ENCODE measurements at places on chromosomes 6 and 20.

- DNase-seq, result no peak
Observed at GRCh38 chr6:106512048-106512967, 117.0 kb downstream of the RTN4IP1 start.

GRCh38 chr6:46893648-46894047 is 28.1 kb downstream of the ADGRF5 start:
- no peak for DNase-seq

DNA sequence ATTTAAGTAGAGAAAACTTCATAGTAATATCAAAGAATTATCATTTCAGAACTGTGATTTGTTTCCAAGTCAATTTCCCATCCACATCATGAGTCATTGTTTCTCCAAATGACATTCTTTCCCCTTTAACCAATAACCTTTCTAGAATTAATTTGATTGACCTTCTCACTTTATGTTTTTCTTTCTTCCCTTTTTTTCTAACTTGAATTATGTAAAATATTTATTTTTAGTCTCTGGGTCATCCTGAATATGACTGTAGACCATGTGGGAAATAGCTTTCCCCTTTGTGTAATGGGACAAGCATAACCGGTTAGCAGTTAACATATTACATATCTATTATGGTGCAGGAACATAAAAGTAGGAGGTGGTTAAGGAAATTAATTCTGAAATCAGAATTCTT is 291.1 kb downstream of the GJA1 start:
- no peak for DNase-seq

DNA sequence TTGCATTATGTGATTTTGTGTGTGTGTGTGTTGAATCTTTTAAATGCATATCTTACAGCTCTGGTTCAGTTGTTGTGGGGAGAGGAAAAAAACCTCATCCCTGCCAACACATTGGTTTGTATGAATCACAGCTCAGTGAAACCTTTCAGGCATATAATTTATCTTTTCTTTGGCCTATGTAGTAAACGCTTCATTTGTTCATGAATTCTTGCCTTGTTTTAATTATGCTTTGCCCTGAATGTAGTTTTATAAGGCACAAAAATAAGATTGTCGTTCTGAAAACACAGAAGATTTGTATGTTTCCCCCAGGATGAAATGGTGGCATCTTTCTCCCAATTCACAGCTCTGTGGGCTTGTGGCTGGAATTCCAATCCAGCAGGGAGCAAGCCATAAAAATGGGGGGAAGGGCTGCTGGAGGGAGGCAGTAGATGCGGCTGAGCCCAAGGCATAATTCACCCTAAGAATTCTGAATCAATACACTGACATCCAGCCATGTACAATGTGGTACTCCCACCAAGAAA is 45.1 kb downstream of the BCAS1 start:
- no peak for DNase-seq

DNA sequence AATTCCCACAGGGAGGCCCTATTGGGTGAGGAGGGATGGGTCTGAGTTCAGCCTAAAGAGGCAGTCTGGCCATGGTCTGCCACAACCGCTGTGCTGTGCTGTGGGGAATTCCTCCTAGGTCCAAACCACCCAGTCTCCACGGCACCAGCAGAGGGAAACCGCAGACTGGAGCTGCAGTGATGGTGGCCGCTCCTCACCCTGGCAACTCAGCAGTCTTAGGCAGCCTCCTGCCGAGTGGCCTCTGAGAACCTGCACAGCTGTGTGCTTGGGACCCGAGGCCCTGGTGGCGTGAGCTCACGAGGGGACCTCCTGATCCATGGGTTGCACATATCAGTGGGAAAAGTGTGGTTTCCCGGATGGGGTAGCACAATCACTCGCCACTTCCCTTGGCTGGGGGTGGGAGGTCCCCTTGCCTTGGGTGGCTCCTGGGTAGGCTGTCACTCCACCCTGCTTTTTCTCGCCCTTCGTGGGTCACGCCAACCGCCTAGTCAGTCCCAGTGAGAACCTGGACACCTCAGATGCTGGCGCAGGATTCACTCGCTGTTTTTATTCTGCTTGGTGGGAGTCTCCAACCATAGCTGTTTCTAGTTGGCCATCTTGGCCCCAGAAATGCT is 242.2 kb downstream of the CDH26 start:
- no peak for DNase-seq

DNA sequence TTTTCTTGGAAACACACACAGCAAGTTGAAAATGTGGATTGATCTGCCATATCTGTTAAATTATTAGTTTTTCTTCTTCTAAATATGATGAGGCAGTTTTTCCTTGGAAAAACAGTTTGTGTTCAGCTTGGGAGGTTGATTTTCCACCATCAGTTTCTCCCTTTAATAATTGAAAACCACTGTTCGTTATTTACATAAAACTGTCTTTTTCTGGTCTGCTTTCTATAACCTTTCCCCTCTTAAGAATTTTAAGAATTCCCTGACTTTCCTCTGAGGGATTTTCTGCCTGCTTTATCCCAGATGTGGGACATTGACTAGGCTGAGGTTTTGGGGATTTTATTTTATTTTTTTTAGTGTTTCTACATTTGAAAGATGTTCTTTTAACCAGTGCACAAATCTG is 27.2 kb downstream of the DSE start:
- no peak for DNase-seq

DNA sequence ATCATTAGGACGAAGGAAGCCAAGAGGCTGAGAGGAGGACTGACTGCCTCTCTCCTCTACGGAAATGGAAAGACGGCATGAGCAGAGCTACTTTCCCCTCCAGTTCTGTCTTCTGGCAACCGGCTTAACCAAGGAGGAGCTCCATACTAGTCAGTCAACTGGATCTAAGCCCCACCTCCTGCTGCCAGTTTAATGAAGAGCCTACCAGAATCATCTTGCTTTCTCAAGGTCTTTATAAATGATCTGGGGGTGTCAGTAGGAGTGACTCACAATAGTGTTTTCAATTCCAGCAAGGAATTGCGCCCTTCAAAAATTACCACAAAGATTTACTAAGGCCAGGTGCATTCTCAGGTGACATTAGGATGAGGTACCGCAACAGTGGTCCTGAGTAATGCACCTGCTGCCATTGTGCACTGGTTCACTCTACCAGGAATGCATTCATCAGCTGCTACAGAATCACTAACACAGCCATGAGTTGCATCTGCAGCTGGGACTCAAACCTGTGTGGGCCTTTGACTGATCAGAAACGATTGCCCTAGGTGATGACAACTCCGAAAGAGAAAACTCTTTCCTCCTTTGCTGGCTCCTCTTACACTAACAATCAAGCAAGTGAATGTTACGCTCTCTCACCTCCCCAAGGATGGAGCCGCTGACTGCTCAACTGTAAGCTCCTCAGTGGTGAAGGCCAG is 2.8 kb downstream of the UQCC2 start:
- no peak for DNase-seq

- DNase-seq, result no peak
Observed at GRCh38 chr6:11323666-11324452, 91.4 kb upstream of the NEDD9 start.

- DNase-seq, result no peak
Observed at GRCh38 chr6:74602206-74602605, 603.6 kb downstream of the COL12A1 start.

DNA sequence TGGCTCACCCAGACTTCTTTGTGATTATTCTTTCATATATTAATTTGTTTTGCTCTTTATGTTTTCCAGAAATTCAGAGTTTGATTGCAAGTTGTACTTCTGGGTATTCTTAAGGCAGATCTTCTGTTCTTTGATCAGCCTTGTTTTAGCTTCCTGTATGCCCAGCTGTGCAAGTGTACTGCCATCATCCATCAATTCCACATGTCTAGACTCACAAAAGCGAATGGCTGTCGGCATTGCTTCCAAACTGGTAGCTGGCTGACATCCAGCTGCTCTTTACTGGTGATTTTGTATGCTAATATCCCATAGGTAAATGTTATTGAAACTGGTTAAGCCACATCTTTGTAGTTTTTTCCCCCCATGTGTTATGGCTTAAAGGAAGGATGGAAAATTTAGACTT is 1084.8 kb upstream of the CITED2 start:
- no peak for DNase-seq

DNA sequence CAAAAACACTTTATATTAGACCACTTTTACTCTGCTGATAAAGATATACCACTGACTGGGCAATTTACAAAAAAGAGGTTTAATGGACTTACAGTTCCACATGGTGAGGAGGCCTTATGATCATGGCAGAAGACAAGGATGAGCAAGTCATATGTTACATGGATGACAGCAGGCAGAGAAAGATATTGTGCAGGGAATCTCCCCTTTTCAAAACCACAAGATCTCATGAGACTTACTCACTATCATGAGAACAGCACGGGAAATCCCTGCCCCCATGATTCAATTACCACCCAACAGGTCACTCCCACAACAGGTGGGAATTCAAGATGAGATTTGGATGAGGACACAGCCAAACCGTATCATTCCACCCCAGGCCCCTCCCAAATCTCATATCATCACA is 1383.8 kb upstream of the MAP3K7 start:
- no peak for DNase-seq

DNA sequence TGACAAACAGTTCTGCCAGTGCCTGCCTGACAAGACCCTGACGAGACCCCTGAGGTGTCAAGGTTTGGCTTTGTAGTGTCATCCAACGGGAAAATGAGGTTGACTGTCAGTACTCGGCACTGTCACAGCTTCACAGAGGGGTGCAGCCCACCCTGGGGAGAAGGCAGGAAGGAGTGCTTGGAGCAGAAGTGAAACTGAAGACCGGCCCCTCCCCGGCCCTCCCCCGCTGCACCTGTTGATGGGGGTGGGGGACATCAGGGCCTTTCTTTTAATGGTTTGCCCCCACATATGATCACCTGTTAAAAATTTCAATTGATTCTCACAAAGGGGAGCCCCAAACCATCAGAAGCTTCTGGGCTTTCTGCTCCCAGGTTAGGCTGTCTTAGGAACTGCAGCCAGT is 6.8 kb downstream of the PMEPA1 start:
- no peak for DNase-seq

DNA sequence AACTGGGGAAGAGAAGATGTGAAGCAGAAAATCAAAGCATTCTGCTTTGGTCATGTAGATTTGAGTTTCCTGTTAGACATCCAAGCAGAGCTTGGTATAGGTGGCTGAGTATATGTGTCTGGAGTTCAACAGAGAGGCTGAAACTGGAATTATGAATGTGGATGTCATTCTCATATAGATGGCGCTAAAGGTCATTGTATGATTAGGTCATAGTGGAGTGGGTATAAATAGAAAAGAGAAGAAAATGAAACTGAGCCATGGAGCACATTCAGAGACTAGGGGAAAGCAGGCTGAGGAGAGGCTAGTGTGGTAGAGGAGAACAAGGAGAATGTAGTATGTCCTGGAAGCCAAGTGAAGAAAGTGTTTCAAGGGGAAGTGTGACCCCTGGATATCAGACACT is 295.6 kb upstream of the PLN start:
- DNase-seq, result no peak

DNA sequence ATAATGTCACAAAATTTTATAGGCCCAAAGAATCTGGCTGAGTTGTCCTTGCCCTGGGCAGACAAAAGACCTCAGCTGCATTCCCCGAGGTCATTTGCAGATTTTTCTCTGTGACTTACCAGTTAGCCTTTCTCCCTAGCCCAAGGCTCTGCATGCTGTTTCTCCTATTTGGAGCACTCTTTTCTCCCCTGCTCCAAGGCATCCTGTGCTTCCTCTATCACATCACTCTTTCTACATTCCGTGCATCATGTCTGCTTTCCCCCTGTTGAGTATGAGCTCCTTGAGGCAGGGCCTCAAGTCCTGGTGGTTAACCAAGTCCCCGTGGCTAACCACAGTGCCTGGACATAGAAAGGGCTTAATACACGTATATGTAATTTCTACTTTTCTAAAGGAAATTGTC is 593 bp upstream of the GSTA3 start:
- no peak for DNase-seq

DNA sequence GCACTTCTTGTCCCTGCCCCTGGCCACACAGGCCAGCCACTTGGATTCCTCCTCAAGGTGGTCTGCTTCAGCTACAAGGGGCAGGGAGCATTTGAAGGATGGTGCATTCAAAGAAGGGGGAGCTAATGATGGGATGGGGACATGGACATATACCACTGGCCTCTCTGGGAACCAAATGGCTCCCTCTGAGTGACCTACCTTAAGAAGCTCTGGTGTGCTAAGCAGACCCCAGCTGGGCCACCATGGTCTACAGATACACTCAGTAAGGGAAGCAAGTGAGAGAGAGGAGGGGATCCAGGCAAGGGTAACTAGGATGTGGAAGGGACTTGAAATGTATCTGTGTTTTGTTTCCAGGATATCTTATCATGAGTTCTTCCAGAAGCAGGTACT is 62.4 kb downstream of the TTI1 start:
- DNase-seq, result no peak

- DNase-seq, result peak; percentile 92
Observed at GRCh38 chr6:33271468-33272274, at the start of the genes RPS18 and VPS52. RPS18 (plus strand) TSS chr6:33272075; CDS start chr6:33272120, 45 bp downstream. VPS52 (minus strand) TSS chr6:33271876; CDS start chr6:33271675, 201 bp downstream.

GRCh38 chr20:50376888-50377459 is 133.2 kb upstream of the PTPN1 start:
- no peak for DNase-seq

DNA sequence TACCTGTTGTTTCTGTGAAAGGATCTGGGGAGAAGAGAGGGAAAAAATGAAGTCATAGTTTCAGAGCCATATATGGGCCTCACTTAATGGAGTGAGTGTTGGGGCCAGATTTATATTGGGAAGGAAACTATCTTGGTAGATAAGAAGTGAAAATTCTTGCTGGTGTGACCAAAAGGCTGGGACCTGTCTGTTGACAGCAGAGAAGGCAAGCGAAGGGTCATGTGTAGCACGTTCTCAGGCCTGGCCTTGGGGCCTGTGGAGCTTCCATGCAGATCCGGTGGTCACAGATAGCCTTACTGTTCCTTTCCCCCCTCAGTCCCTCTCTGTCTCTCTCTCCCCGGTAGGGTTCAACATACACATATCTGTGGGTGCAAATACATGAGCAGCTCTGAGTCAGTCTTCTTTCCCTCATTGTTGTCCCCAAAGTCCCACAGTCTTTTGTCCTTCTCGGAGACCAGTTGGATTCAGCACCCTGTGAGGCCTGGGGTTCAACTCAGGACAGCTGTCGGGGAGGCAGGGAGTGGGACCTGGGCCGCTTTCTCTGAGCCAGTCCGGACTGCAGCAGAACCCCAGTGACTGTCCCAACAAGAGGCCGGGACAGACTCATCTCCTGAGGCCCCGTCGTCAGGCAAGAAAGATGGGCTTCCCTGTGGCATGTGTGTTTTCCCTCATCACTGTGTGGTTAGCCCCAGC is 34.6 kb downstream of the PPP1R14C start:
- no peak for DNase-seq

DNA sequence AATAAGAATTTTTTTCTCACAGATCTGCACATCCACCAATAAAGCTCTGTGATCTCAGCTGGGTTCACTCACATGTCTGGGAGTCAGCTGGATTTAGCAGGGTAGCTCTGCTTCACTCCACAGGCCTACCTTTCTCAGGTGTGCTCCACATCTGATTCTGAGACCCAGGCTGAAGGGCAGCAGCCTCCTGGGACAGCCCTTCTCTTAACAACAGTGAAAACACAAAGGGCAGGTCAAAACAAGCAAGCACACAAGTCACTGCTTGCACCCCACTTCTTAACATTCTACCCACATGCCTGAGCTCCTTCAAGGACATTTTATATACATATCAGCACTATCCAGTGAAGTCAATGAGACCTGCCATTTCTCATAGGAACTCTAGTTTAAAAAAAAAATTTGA is 96.0 kb upstream of the MAP3K4 start:
- no peak for DNase-seq
